ENCODE measurements at places on chromosomes 5 and 9.

GRCh38 chr9:136865768-136866103, 372 bp downstream of the EDF1 start:
- DNase-seq = no peak

- DNase-seq = no peak
Measured at GRCh38 chr5:4627131-4627530, 513.0 kb upstream of the ADAMTS16 start.

- DNase-seq = no peak
Measured at GRCh38 chr5:90898326-90899013, 339.9 kb downstream of the ADGRV1 start.

DNA sequence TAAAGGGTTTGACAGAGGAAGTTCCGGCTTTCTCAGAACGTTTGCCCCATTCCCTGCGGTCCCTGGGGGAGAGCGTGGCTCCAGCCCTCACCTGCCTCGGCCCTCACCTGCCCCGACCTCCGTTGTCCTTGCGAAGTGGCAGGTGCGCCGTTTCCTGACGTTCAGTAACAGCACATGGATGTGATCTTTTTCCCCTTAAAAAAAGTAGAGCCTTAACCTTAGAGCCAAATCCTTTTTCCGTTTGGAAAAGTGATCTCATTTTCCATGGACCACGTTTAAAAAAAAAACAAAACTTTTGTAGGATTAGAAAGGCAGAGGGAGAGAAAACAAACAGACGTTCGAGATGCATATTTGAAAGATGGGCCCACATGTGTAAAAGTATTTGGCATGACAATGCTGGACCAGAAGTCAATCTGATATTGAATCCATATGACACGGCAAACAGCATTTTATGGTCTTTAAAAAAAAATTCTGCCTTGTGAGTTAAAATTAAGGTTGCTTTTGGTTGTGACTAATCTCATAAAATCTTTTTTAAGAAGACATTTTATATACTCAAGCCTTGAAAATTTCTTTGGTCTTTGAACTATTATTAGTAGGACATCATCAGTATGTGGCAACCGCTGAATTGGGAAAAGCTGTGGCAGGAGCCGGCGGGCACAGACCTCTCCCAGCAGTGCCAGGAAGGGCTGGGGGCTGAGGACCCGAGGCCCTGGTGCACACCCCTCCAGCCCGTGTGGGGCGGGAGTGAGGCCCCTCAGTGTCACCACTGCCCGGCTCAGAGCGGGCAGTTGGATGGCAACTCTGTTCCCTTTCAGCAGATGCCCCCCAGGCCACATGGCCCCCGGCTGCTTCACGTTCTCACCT, 42.5 kb upstream of the EXOC3 start:
- no peak for DNase-seq

DNA sequence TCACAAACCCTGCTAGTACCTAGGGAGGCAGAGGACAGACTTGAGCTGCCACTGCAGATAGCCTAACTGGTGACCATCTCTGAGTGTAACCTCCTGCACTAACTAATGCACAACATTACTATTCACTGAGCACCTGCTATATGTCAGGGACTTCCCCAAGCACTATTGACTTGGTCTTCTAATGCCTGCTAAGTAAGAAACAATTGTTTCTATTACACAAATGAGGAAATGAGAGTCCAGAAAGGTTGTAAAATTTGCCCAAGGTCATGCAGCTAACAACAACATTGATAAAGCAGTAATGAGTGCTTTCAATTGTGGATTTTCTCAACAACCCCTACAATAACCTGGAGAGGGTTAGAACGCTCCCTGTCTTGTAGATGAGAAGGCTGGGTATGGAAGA, 183.7 kb downstream of the ZNF462 start:
- no peak for DNase-seq

DNA sequence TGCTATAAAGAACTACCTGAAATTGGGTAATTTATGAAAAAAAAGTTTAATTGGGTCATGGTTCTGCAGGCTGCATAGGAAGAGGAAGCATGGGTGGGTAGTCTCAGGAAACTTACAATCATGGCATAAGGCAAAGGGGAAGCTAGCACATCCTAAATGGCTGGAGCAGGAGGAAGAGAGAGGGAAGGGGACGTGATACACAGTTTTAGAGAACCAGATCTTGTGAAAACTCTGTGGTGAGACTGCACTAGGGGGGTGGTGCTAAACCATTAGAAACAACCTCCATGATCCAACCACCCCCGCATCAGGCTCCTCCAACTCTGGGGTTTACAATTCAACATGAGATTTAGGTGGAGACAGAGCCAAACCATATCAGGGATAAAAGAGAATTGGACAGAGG, 624.2 kb downstream of the PRR16 start:
- DNase-seq = no peak

DNA sequence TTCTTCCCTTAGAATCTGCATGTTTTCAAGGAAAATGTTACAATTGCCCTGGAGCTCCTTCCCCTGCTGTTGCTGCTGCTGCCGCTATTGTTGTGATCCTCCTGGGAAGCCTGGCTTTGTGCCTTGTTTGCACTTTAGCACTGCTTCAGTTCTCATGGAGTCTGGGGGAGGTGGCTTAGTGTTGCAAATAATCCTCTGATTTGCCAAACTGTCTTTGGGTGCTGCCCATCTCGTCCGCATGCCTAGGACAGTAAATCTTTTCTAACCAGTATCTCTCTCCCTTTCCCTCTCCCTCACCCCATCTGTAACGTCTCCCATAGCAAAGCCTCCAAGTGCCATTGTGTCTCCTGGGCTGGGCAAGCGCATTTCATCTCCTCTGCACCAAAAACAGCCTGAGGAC, 30.3 kb downstream of the FAM240B start:
- peak; percentile 1 for DNase-seq
